CD4-positive, alpha-beta T cell treated with Interleukin-15 for 4 hours (primary cell): ENCODE measurements at places on chromosomes 16 and 17.

DNA sequence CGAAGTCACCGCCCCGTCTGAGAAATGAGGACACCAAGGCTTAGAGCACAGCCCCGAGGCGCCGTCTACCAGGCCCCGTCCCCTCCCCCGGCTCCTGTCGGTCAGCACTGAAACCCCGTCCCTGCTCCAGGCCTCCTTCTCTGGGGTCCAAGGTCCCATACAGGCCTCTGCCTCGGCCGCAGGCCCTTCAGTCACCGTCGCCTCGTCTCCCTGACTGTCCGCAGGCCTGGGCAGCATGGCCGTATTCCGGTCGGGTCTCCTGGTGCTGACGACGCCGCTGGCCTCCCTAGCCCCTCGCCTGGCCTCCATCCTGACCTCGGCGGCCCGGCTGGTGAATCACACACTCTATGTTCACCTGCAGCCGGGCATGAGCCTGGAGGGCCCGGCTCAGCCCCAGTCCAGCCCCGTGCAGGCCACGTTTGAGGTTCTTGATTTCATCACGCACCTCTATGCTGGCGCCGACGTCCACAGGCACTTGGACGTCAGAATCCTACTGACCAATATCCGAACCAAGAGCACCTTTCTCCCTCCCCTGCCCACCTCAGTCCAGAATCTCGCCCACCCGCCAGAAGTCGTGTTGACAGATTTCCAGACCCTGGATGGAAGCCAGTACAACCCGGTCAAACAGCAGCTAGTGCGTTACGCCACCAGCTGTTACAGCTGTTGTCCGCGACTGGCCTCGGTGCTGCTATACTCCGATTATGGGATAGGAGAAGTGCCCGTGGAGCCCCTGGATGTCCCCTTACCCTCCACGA, 617 bp downstream of the COASY start:
- DNase-seq: no peak

- DNase-seq: no peak
Observed at GRCh38 chr17:44277976-44278375, 10.0 kb upstream of the SLC4A1 start.

DNA sequence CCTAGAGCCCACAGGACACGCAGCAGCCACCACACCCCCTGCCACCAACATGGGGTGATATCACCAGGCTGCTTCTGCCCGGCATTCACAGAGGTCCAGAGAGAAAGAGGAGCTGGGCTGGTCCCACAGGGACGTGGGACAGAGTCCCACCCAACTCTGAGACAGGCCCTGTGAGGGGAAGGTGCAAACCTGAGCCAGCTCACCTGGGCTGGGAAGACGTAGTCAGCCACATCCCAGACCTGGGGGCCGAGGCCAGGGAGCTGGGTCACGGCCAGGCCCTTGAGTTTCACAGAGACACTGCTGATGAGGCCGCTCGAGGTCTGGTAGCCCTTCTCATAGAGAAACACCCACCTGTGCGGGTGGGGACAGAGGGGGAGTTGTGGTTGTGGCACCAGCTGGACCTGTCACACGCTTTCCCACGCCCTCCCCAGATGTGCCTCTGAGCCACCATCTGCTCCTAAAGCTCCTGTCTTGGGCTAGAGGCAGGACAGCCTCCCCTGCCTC, 11.2 kb downstream of the P2RX1 start:
- no peak for DNase-seq

- no peak for DNase-seq
Observed at GRCh38 chr16:67662653-67663010, 1.9 kb downstream of the PARD6A start.

- DNase-seq: no peak
Observed at GRCh38 chr17:6456914-6457687, 12.8 kb downstream of the PIMREG start.

DNA sequence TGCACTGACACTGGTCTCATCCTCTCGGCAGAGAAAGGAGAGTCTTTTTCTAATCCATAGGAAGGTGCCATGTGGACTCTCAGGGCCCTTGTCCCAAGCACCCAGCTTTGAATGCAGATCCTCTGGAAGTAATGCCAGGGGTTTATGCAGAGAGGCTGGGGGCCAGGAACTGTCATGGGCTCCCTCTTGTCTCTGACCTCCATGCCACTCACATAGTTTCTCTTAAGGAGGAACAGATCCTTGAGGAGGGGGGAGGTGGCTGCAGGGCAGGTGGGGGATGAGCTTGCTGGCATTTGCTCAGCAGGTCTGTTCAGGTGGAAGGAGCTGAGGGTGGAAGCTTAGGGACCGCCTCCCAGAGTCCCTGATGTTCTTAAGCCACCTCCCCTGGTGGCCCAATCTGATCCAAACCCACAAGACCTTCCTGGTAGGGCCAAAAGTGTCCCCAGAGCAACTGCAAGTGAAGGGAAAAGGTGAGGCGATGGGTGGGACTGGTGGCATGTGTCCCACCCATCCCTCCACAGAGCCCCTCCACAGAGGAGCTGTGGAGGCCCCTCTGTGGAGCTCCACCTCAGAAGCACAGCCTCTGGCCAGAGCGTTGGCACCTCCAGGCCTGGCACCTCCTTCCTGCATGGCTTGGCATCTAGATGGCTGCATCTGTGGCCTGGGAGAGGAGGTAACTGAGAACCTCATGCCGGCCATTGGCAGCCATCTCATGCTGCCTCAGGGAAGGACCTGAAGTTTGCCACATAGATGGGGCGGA, 9.2 kb downstream of the NECAB2 start:
- DNase-seq: no peak

DNA sequence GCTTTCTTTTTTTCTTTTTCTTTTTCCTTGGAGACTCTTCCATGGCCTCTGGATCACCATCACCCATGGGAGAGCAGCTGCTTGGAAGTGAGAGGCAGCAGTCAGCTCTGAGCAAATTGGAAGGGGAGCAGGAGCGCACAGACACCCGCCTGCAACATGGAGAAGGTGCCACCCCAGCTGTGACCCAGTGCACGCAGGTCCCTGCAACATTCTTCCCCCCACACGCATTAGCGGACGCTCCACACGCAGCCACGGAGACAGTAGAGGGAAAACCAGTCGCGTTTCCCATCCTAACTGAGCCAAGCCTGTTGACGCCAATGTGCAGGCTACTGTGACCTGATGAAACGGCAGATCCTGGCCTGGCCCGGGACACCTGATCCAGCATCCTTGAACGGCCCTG, 20.4 kb upstream of the CYTH1 start:
- DNase-seq: no peak

DNA sequence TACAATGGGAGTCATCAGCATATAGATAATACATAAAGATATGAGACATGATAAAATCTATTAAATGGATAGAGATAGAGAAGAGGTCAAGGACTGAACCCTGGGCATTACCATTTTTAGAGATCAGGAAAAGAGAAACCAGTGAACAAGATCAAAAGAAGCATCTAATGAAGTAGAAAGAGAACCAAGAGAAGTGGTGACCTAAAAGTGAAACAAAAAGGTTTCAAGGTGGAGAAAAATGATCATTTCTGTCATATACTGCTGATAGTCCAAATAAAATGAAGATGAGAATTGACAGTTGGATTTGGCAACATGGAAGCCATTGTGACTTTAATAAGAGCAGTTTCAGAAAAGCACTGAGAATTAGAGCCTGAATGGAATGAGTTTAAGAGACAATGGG, 165.1 kb downstream of the PPM1E start:
- DNase-seq: no peak

GRCh38 chr17:38685491-38685890, 10.7 kb upstream of the EPOP start:
- no peak for DNase-seq

DNA sequence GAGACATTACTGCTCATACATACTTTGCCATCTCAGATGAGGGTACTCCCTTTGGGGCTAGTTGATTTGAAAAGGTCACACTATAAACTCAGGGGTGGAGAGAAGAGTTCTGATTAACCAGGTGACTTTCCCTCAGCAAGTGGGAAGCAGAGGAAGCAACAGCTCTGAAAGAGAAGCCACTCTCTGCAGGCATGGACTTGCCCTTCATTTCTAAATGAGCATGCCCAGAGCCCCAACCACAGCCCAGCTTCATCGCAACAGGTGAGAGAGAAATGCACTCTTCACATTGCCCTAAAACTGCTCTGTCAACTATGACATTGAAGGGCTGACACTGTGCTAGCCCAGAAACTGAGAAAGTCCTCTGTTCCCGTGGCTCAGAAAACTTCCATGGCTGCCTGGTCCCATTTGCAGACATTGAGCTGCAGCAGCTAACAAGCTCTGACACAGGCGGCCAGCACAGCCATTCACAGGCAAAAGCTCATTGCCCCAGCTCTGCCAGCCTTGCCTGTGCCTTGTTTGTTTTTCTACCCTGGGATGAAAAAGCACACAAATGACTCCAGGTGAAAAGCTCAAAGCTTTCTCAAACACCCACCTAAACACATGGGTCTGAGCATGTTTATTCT, 419.8 kb upstream of the DYNLRB2 start:
- no peak for DNase-seq

GRCh38 chr17:5902181-5903140, 167.7 kb upstream of the WSCD1 start:
- DNase-seq: no peak

DNA sequence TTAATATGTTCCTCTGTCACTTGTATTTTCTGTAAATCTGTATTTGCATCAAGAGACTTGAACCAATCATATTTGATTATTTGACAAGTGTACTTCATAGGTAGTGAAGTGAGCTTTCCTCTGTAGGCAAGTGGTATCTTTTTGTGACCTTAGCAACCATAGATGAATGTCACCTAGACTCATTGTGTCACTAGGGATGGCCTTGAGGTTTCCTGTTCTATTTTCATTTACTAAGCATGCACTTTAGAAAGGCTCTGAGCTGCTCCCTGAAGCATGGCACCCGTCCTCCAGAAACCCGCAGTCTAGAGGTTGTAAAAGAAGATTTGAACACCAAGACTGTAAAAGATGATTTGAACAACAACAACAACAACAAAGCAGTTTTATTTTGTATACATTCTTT, 151.7 kb downstream of the PRKCB start:
- no peak for DNase-seq

DNA sequence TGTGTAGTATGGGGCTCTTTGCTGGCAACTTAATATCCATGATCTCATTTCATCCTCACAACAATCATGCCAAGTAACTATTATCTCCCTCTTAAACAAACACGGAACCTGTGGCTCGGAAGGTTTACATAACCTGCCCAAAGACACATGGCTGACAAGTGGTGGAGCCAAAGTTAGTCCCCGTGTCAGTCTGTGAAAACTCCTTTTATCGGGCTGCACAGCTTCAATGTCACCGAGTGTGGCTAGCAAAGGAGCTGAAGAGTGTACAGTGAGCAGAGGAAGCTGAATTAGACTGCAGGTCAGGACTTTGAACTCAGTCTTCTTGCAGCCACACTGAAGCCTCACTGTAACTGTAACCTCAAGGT, 80.3 kb downstream of the PARN start:
- no peak for DNase-seq

- no peak for DNase-seq
Observed at GRCh38 chr17:62897706-62898105, 68.3 kb upstream of the TANC2 start.

DNA sequence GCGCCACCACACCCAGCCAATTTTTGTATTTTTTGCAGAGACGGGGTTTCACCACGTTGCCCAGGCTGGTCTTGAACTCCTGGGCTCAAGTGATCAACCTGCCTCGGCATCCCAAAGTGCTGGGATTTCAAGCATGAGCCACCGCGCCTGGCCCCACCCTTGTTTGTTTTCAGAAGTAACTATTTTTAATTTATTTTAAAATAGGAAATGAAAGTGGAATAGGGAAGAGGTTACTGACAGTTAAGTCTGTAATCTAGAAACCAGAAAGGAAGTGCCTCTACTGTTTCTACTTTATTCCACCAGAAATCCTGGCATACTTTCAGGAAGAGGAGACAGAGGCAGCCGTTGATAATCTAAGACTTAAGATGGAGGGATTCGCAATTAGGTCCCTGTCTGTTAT, 225.6 kb downstream of the TANC2 start:
- no peak for DNase-seq

GRCh38 chr17:14803826-14804225, 461.3 kb downstream of the PMP22 start:
- DNase-seq: no peak

DNA sequence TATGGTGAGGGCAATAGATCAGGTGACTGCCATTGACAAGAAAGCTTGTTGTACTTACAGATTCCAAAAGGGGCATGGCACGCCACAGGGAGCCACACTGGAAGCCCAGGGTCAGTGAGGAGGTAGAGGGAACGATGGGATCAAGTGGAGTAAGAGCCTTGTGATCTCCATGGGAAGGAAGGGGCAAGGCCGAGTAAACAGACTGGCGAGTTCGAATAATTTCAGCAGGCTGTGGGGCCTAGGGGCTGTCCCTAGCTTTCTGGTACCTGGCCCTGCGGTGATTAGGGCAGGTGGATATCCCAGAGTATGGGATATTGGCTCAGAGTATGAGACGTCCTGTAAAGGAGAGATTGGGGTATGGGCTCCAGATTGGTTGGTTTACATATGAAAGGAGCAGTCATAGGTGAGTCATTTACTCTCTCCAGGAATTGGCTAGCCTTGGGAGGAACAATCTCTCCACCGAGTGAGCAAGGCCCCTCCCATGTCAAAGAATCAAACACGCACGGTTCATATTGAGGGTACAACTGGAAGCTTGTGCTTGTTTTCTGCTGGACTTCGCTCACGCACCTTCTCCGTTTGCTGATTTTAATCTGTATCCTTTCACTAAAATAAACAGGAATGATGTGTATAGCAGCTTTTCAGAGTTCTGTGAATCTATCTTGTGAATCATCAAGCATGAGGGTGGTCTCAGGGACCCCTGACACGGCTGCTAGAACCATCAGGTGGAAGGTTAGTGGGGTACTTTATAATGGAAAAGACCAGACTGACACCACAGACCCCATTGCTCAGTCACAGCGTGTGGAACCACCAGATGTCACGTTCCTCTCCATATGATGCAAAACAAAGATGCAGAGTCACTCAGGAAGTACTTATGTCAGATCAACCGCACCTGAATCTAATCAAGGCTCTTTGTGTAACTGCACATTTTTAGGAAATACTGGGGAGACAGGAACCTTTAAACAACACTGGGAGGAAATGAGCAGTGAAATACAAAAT, 27.9 kb downstream of the GABARAPL2 start:
- DNase-seq: no peak

GRCh38 chr17:77332034-77332971, 191.5 kb downstream of the SEC14L1 start:
- DNase-seq: peak; percentile 51

DNA sequence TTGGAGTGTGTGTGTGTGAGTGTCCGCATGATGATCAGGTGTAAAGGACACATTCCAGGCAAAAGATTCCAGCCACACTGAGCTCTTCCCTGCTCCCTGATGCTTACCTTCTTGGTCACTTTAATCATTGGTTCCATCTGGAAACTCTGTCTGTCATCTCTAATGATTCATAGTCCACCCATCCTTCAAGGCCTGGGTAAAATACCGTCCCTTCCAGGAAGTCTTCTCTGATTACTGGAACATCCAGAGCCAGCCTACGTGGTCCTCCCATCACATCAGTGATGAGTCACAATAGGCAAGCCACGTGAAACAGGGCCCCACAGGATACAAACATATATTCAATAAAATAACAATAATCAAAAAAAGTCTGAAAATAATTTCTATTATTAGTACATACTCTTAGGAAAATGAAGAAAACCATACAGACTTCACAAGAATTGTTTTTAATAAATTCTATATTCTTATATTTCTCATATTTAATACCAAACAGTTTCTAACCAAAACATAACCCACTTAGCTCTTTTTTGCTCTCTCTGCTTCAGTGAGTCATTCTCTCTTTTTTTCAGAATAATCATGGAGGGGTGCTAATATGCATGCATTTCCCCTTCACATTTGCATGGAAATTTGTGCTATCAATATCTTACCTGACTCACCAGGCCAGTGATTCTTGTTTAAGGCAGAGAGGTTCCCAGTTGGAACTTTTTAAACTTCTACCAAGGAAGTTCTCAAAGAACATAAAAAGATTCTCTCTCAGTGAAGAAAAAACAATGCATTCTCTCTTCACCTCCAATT, 263.2 kb downstream of the TOX3 start:
- no peak for DNase-seq
